Neural crest cell (in vitro differentiated cells): ENCODE measurements at places on chromosomes 3 and 15.

DNA sequence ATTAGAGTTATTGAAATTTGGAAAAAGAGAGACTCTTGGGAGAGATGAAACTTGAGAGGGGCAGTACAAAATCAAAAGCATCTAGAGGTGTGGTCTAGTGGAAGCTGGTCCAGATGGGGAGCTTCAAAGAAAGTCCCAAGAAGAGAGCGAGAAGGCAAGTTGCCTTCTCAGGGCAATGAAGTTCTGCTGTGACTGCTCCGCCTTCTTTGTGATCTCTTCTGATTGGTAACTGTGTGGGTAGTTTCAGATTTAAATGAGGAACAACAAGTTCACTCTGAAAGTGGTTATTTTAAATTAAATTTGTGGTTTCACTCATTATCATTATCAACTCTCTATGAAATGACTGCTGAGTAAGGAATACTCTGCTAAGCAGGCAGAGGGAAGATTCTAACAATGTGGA lies 233.3 kb downstream of the NLGN1 start:
- DNase-seq = no peak

- no peak for DNase-seq
These were observed 10.4 kb downstream of the TSPAN3 start for GRCh38 chr15:77060546-77060945.

DNA sequence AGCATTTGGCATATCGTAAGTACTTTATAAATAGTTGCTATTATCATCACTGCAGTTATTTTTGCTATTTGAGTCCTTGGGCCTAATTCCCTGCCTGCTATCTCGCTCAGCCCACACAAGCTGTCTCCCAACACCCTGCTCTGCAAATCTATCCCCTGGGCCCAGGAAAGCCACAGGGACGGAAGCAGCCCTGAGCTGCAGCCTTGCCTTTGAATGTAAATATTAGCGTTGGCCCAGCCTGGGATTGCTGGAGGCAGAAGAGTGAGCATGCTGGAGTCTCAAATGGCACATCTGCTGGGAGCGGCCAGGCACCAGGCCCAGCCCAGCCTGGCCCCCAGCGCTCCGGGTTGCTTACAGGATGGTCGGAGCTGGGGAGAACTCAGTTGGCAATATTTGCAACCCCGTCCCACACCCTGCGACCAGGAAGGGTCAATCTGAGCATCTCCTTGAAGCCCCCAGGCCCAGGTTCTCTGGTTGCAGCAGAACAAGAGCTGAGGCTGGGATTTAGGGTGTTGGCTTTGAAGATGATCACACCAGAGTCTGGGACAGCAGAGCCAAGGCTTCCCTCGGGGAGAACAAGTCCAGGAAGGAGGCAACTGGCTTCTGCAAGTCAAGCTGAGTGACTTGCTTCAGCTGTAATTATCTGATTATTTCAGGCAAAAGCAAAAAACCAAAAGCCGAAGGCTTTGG lies 529.6 kb downstream of the SHQ1 start:
- DNase-seq = no peak

- DNase-seq = no peak
These were observed 11.8 kb upstream of the SLC6A11 start for GRCh38 chr3:10804183-10804648.

DNA sequence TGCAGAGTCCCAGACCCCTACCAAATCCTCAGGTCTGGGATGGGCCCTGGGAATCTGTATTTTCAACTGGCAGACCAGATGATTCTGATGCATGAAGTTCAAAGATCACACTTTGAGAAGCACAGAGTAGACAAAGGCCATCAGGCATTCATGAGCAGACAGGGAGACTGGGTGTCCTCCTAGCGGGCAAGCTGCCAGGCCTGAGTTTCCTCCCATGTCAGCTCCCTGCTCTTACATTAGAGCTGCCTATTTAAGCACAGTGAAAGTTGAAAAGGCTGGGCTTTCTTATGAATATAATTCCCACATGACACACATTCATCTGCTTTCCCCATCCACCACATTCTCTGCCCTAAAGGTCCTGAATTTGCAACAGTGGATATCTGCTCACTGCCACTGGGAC lies 14.0 kb downstream of the CAPN3 start:
- no peak for DNase-seq

DNA sequence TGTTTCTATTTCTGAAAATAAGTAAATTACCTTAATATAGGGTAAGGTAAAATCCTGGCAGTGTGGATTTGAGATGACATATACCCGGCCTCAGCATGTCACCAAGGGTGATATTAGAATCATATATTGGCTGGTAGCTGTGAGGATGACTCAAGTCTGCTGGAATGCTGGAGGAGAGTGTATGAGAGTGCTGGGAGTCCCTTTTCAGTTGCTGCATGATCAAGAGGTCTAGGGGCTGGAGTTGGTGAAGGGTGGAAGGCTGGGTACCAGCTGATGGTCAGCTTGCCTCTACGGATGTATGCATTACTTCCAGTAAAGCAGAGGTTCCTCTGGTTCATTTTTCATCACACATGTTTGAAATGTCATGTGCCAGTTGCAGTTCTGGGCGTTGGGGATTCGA lies 40.6 kb downstream of the SLC25A26 start:
- no peak for DNase-seq

DNA sequence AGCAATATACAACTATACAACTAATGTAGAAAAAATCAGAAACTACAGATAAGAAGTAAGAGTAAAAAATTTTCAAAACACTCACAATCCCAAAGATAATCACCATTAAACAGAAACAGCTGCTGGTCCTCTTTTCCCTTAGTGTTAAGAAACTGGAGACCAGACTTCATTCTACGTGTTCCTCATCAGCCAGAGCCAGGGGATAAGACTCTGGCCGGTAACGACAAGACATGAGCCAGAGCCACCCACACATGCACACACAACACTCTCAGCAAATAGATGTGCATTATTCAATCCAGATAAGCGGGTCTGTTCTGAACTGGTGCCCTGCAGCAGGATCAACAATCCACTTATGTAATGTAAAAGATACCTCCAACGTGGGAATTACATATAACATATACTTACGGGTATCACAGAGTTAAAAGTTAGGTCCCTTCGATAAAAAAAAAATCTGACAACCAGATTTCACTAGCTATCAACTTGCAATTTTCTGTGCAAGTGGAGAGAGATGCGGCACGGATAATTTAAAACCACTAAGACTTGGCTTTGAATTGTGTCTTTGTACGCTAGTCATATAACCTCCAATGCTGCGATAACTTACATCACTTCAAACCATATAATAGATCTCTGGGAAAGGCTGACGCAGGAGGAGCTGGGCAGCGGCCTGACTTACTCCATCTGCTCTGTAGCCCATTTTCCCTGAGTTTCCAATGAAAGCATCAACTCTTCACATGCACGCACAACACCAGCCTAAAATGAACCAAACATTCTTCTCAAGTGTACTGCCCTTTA lies 17.8 kb downstream of the PRICKLE2 start:
- DNase-seq = no peak

DNA sequence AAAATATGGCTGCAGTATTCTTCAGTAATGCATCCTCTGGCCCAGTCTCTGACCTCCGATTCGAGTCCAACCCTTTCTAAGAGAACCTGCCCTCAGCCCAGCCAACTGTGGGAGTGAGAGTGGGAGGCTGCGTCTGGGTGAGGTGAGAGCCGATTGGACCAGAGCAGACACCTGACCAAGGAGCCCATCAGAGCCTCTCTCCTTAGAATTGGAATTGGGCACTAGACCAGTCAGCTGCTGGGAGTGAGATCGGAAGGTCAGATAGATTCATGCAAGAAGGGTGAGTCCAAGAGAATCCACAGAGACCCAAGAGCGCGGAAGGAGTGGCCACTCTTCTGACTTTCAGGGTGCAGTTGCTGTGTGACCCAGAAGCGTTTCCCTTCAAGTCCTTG lies 10.2 kb downstream of the RASL12 start:
- DNase-seq = no peak

GRCh38 chr3:148319960-148320359 lies 377.7 kb upstream of the AGTR1 start:
- DNase-seq = no peak

- DNase-seq = no peak
These were observed 22.4 kb downstream of the LIPC start for GRCh38 chr15:58453931-58454793.

DNA sequence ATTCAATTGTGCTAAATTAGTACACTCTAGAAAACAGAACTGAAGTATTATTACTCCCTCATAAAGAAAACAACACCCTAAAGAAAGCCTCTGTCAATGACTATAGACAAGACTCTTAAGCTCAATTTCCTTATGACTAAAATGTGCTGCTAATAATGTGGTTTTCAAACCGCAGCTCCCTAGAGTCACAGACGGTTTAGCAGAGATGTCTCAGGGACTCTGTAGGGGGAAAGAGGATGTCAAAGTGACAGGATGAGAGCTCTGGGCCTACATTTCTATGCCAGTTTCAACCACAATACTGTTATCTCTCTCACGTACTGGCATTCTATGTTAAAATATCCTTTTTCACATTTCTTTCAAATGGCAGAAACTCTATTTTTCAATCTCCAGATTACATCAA lies 37.6 kb upstream of the WDR49 start:
- no peak for DNase-seq

DNA sequence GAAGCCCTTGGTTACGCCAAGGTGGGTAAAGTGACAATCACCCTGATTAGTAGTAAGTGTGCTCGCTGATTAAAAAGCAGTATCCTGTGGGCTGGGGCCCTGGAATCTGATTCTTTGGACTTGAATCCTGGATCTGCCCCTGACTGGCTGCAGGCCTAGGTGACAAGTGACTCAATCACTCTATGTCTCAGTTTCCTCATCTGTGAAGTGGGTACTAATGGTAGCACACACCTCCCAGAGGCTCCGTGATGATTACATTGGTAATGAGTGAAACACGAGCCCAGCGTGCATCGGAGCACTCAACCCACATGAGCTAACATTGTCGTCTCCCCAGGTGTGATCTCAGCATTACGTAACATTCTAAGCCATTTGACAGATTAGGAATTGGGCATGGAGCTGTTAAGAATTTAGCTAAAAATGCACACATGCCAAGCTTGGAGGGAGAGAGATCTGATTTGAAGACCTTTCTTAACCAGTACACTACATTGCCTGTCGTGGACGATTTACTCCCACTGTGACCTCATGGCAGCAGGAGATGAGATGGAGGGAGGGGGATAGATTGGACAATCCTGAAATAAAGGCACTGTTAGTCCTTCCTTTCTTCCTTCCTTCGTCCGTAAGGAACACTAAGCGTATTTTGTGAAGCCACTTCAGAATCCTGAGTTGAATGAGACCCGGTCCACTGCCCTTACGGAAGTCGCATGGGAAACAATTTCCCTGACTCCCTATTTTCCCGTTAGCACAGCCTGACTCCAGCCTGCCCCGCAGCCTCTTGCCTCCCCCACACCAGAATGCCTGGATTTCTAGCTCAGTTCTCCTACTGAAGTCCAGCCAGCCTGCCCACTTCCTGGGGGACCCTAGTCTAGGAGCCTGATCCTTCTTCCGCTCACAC lies 32.1 kb downstream of the MGLL start:
- no peak for DNase-seq

DNA sequence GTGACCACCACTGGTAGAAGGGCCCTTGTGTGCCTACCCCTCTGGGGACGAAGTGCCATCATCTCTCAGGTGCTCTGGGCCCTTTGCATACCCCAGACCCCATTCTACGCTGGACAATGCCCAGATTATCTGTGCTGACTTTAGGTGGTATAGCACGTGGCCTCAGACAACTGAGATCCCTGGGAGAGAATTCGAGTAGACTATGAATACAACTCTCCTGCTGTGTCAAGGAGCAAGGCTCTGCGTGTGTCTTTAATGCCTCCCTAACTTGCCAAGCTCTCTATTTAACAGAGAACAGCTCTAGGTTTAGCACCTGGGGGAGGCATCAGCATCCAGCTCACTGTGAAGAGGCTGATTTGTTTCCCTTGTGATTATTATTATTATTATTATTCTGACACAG lies 29.1 kb downstream of the FAM3D start:
- DNase-seq = no peak

- no peak for DNase-seq
These were observed 30.9 kb upstream of the CLK3 start for GRCh38 chr15:74584779-74585178.

DNA sequence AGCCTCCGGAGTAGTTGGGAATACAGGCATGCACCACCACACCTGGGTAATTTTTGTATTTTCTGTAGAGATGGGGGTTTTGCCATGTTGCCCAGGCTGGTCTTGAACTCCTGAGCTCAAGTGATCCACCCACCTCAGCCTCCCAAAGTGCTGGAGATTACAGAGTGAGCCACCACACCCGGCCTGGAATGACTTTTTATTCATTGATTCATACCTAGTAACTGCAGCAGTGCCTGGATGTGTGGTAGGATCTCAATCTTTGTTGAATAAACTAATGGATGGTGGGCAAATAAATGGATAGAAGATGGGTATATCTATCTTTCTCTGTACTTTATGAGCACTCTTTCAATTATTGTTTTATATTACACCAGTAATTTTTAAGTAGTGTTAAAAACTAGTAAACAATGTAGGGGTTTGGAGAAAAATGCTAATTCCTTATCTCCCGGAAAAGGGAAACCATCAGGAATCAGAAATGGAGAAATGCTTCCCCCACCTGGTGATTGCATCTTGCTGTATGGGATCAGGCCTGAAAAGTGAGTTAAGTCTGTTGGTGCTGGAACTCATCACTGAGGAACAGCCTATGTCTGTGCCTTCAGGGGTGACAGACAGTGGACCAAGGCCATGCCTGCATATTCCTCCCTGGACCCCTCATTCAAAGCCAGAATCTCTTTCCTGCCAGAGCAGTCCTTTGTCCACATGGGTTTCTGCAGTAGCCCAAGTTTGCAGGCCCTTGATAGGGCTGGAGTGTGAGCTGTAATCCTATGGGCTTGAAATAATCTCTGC lies 161.0 kb upstream of the CTDSPL start:
- no peak for DNase-seq

DNA sequence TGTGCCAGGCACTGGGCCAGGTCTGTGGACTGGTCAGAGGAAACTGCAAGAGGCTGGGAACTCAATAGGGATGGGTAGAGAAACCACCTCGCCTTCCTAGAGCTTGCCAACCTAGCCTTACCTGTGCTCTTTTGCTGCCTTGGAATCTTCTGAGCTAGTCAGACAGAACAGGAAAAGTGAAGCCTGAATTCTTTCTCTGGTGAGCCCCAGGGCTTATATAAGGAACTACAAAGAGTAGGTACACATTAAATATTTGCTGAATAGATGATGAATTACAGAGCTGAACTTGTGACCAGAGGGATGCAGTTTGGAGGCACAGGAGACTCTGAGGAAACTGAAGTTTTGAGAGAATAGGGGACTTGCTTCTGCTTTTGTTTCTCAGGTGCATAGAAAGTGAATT lies 15.6 kb upstream of the FBXW12 start:
- no peak for DNase-seq

DNA sequence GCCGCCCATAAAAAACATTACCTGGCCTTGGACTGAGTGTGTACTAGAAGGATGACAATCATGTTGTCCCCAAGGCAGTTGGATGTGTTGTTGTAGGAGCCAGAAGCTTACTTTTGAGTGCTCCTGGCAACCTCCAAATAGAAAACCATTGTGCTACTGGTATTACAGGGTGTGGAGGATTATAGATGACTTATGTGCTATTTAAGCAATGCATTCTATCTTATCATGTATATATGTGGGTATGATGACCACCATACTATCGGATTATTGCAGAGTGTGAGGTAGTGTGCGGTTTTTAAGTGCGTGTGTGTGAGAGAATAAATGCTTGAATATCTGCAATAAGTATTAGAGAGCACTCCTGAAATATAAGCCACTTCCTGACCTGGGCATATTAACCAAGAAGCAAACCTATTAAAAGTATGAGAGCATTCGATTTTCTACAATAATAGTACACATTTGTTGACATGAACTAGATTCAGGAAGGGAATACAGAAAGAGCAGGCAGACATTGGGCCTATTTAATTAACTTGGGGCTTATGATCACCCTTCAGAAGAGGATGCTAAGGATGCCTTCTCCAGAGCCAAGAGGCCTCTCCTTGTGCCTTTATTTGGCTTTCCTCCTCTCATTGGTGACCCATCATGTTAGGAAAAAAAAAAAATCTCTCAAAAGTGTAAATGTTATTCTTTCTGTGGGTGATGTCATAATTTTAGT lies 11.7 kb upstream of the MBNL1 start:
- no peak for DNase-seq
